Karpas-422 (cell line): ENCODE measurements at places on chromosomes 6 and 20. TPM values are rescaled to one million over a fixed set of nuclear protein-coding genes. Genes with fewer than 3 reads are reported as not detected.

GRCh38 chr20:49283703-49284625 is 6.1 kb upstream of the ZNFX1 start:
- no peak for DNase-seq

- DNase-seq = peak; percentile 30
Measured at GRCh38 chr6:170172392-170172791, 118.5 kb downstream of the DLL1 start.

Gene CRISP2
- total RNA-seq = not detected in 2 replicates

DNA sequence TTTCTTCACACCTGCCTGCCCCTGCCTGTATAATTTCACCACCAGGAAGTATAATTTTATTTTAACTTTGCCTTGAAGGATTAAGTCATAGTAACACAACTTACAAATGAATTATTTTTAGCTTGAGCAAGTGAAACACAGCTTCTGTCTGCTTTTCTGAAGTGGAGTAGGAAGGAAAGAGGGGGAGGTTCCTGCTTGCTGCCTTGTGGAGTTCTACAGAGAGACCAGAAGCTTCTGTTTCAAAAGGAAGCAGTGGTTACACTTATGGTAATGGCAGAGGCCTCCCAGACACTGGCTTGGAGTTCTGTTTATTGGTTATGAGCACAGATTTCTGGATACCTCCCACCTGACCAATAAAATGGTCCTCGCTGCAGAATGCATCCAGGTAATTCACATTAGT is 159.6 kb downstream of the TMEM200A start:
- no peak for DNase-seq

Gene FAM83C
- not detected in 2 replicates for total RNA-seq

Gene NSFL1C
- 19.4 and 20.9 TPM in 2 replicates for total RNA-seq

GRCh38 chr20:3400260-3401155 is 7.0 kb downstream of the DNAAF9 start:
- DNase-seq = no peak

Gene SLC26A8
- not detected in 2 replicates for total RNA-seq

GRCh38 chr6:159978291-159979135 is 9.6 kb downstream of the IGF2R start:
- DNase-seq = no peak

Gene CALHM6
- 0.25 TPM in 1 of 2 replicates, not detected in the other for total RNA-seq

Gene PROCR
- not detected in 2 replicates for total RNA-seq

DNA sequence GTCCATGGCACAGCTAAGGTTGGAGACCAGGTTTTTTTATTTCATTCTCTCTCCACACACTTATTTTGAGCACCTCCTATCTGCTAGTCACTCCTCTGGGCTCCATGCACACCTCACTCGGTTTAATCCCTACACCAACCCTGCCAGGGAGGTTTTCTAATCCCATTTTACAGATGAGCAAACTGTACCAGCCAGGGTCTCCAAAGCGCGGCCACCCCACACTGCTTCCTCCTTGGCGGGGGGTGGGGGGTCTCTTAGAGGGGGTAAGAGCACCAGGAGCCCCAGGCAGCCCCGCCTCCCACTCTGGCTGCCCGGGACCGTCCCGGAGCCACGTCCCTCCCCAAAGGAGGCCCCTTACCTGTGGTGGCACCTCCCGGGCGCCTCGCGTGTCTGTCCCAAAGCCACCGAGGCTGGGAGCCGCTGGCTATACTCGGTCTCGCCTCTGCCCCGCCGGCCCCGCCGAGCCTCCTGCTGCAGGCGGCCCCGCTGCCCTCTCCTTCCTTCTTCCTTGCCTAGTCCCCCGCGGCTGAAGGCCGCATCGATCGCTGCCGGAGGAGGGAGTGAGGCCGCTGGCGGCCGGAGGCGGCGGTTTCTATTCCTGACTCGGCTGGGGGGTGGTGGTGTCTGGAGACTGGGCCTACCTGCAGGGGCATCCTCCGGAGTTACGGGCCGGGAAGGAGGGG is at the start of gene KCNS1:
Gene KCNS1, minus strand, starts transcription at position 565 of the 683 bp plus-strand sequence. CDS start 1,891 bp downstream, outside the sequence.
- DNase-seq = no peak

GRCh38 chr6:166713434-166714186 is 86.6 kb upstream of the RPS6KA2 start:
- DNase-seq = no peak
